Naive thymus-derived CD8-positive, alpha-beta T cell (primary cell): ENCODE measurements at places on chromosomes 4 and X. TPM values are rescaled to one million over a fixed set of nuclear protein-coding genes. Genes with fewer than 3 reads are reported as not detected.

MAP3K15 gene
- not detected for total RNA-seq

GRCh38 chrX:14243823-14244222, 214.1 kb upstream of the GEMIN8 start:
- DNase-seq = no peak

GRCh38 chr4:108311313-108311712, 142.6 kb upstream of the LEF1 start:
- no peak for DNase-seq

GUCY1A1 gene
- not detected for total RNA-seq

- DNase-seq = no peak
Measured at GRCh38 chr4:79964400-79965211, 108.4 kb downstream of the ANTXR2 start.

UGT2B10 gene
- total RNA-seq = not detected

- DNase-seq = no peak
Measured at GRCh38 chr4:27888505-27888904, 1027.9 kb downstream of the STIM2 start.

GRCh38 chr4:76990288-76991080, 40.9 kb downstream of the SEPTIN11 start:
- DNase-seq = no peak

DNA sequence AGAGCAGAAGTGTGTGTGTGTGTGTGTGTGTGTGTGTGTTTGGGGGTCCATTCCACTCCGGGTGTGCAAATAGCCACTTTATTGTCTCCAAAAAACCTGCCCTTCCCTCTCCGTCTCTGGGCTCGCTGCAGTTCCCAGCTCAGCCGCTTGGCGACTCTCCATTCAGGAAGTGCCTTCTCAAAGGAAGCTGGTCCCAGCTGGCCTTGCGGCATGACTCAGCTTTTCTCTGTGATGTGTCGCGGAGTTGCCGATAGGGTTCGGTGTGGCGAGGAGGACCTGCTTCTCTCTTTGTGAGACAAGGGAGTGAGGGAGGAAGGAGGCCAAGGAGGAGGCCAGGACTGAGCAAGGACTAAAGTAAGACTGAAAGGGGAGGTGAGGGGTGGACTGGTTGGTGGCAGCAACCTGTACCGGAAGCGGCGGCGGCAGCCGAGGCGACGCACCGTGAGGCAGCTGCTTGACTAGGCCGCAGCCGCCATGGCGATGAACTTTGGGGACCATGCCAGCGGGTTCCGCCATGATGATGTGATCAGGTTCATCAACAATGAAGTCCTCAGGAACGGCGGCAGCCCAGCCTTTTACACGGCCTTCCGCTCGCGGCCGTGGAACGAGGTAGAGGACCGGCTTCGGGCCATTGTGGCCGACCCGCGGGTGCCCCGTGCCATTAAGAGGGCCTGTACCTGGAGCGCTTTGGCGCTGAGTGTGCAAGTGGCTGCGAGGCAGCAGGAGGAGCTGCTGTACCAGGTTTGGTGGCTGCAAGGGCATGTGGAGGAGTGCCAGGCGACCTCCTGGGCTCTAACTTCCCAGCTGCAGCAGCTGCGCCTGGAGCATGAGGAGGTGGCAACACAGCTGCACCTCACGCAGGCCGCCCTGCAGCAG, at the start of gene TEX13C:
TEX13C (plus strand) TSS at position 226 of the 876 bp plus-strand sequence; CDS start at position 475, 249 bp downstream.
- no peak for DNase-seq

GPRASP2 gene
- 5.1 TPM for total RNA-seq

GRCh38 chrX:77749695-77750094, 36.3 kb downstream of the ATRX start:
- DNase-seq = no peak

GRCh38 chrX:130902446-130902782, 595 bp downstream of the ENOX2 start:
- no peak for DNase-seq

DNA sequence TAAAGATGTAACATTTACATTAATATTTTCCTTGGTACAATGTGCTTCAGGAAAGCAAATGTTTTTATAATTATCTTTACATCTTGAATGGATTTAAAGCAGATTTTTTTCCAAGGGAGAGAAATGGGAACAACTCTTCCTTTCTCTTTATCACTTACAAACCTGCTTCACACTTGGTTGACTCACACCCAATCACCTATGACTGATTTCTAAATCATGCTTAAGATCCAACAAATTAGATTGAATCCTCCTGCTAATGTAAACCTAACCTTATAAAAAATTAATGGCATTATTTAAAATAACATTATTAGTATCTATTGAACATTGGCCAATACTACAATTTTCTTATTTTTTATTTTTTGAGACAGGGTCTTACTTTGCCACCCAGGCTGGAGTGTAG, 127.1 kb downstream of the INPP4B start:
- no peak for DNase-seq

GRCh38 chr4:41196633-41197332, 17.6 kb downstream of the APBB2 start:
- DNase-seq = no peak

XAGE1A gene
- total RNA-seq = not detected

POF1B gene
- not detected for total RNA-seq

ZXDA gene
- total RNA-seq = 13.7 TPM

GRCh38 chr4:60897415-60897814, 302.7 kb upstream of the ADGRL3 start:
- DNase-seq = no peak

DNA sequence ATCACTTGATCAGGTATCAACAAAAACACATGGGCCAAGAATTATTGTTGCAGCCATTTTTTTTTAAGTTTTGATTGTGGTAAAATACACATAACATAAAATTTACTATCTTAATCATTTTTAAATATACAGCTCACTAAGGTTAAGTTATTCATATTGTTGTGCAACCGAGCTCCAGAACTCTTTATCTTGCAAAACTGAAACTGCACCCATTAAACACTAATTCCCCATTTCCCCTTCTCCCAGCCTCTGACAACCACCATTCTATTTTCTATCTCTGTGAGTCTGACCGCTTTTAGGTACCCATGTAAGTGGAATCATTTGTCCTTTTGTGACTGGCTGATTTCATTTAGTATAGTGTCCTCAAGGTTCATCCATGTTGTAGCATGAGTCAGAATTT, 126.2 kb upstream of the NDP start:
- no peak for DNase-seq

DNA sequence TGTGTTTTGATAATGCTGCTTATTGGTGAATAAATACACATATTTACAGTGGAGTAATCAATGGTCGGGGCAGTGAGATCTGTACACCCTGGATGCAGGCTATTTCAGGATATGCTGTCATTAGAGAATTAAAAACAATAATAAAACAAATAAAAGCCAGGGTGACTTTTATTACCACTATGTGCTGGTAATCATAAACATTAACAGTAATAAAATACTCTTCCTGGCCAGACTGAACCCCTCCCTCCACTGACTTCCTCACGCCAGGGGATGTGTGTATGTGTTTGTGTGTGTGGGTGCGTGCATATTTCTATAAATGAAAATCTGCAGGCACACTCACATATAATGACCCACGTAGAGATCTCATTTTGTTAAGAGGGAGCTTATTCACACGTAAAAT, 98.0 kb upstream of the MAP9 start:
- DNase-seq = no peak

DNA sequence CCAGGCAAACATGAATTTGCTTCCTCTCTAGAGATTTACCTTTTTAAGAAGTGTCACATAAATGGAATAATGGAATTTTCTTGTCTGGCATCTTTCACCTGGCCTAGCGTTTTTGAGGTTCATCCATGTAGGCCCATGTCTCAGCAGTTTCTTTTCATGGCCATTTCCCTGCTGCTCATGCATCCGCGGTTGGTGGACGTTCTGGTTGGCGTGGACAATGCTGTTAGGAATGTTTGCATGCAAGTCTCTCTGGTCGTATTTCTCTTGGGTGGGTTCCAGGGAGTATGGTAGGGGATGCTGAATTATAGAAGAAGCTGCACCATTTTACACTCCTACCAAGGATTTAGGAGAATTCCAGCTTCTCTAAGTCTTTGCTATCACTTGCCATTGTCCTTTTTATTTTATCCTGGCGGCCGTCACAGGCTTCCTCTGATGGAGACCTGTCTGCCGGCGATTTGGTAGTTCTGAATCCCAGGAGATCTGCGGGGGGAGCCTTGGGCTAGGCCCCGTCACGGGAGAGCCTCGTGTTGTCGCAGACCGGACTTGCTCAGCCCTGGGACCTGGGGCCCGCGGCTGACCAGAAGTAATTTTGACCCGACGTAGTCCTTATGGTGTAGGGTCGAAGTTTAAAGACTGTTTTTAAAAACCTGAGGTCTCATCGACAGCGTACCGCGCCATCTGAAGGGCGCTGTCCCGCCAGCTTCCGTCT, 56.9 kb upstream of the TADA2B start:
- DNase-seq = no peak

GRCh38 chr4:95830651-95831050, 9.2 kb upstream of the PDHA2 start:
- no peak for DNase-seq

P2RY10 gene
- 76.5 TPM for total RNA-seq

SH3D19 gene
- 0.42 TPM for total RNA-seq

TIGD4 gene
- total RNA-seq = 0.47 TPM

TMPRSS11B gene
- total RNA-seq = not detected

DNA sequence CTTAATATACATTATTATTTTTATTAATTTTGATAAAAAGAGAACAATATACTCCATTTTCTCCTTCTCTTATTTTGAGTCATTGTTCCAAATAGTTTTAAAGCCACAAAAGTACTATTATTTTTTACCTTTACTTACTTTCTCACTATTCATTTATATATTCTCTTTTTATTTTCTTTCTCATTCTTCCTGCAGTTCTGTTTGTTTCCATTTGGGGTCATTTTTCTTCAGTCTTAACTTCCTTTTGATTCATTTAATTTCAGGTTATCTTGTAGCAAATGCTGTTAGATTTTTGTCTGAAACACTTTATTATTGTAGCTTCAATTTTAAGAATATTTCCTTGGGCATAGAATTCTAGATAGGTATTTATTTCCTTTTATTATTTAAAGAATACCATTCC, 438.6 kb upstream of the EPHA5 start:
- DNase-seq = no peak

- no peak for DNase-seq
Measured at GRCh38 chr4:181796502-181796901, 446.7 kb upstream of the TENM3 start.
